ENCODE measurements at places on chromosomes 13 and 19. TPM values are rescaled to one million over a fixed set of nuclear protein-coding genes. Genes with fewer than 3 reads are reported as not detected.

Gene IZUMO2
- total RNA-seq: not detected

Gene PSPN
- 1.6 TPM for total RNA-seq

Gene KIR2DL4
- not detected for total RNA-seq

Gene ZNF628
- total RNA-seq: 1.1 TPM

Gene NR2F6
- total RNA-seq: 46.8 TPM

Gene THSD8
- total RNA-seq: not detected

Gene IZUMO4
- total RNA-seq: 0.85 TPM

Gene SIGLEC11
- 0.09 TPM for total RNA-seq

Gene GPC5
- 0.18 TPM for total RNA-seq

Gene SIGLEC7
- total RNA-seq: under 0.01 TPM

Gene TEX101
- not detected for total RNA-seq

Gene CEBPG
- 27.0 TPM for total RNA-seq

Gene SIAH3
- total RNA-seq: under 0.01 TPM

Gene GIPR
- 0.09 TPM for total RNA-seq

Gene NKG7
- not detected for total RNA-seq

Gene U2AF2
- 103 TPM for total RNA-seq

Gene SOX1
- total RNA-seq: not detected

Gene SHISA2
- 3.1 TPM for total RNA-seq

Gene ACP5
- total RNA-seq: 0.09 TPM

Gene CYP4F2
- total RNA-seq: not detected

Gene ADAMTSL5
- 0.18 TPM for total RNA-seq

Gene ZNF835
- under 0.01 TPM for total RNA-seq

Gene PDE4A
- total RNA-seq: 1.6 TPM

Gene C2CD4C
- total RNA-seq: 0.38 TPM

Gene IGLON5
- under 0.01 TPM for total RNA-seq

Gene VPS36
- 22.8 TPM for total RNA-seq

Gene SULT2A1
- total RNA-seq: not detected

Gene DNAAF3
- total RNA-seq: 0.47 TPM

Gene TEKTIP1
- not detected for total RNA-seq

Gene NOSIP
- 141 TPM for total RNA-seq

Gene ZNF723
- not detected for total RNA-seq

Gene C19orf67
- total RNA-seq: not detected

Gene DNAJC15
- total RNA-seq: 20.5 TPM

Gene KLF1
- not detected for total RNA-seq

Gene ZNF583
- total RNA-seq: 3.5 TPM

Gene HPN
- total RNA-seq: not detected

Gene PROZ
- total RNA-seq: not detected

Gene FCER2
- total RNA-seq: not detected

Gene OR4F17
- not detected for total RNA-seq

Gene CEACAM1
- total RNA-seq: 0.38 TPM

Gene KIR2DL1
- not detected for total RNA-seq

Gene GRIN2D
- total RNA-seq: 0.66 TPM

Gene ZNF837
- 0.66 TPM for total RNA-seq

Gene ARRDC2
- total RNA-seq: 20.0 TPM

Gene OR7C1
- total RNA-seq: not detected

Gene IL17D
- 4.2 TPM for total RNA-seq

Gene NLRP5
- not detected for total RNA-seq

Gene SHC2
- total RNA-seq: 4.5 TPM

Gene GFY
- not detected for total RNA-seq

Gene MBD3L3
- total RNA-seq: not detected

Gene ZNF564
- total RNA-seq: 7.4 TPM
